ENCODE measurements at places on chromosomes 13 and 19. TPM values are rescaled to one million over a fixed set of nuclear protein-coding genes. Genes with fewer than 3 reads are reported as not detected.

DNA sequence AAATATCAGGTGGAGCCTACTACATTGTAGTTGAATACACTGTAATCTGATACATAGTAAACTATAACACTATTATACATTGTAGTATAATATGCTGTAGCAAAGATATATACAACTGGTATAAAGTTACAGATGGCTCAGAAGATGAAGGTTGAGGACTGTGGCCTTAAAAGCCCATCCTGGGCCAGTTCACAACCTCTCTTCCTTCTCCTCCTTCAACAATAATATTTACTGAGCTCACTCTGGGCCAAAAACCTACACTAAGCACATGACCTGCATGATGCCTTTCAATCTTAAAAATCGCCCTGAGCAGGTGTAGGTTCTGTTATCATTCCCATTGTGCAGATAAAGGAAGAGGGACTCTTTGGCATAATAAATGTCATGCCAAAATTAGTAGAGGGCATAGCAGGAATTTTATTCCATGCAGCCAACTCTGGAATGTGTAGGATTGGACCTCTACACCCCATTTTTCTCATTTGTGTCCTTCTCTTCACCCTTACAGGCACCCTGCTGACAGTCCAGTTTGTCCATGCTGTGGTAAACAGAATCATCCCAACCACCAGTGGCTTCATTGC, 14.6 kb upstream of the SIN3B start:
- H3K4me1 ChIP-seq, result no peaks in the 10 kb centered on the region
- peaks cover 10% of the 10 kb centered on the region for H3K27me3 ChIP-seq
- DNase-seq, result no peak
- no peaks in the 10 kb centered on the region for H3K36me3 ChIP-seq

SPRED3 gene
- 0.84 TPM for total RNA-seq

GRCh38 chr13:32047088-32047487, 15.5 kb downstream of the FRY start:
- no peak overlapping the region for H3K4me3 ChIP-seq
- no peak for DNase-seq
- H3K4me1 ChIP-seq, result peaks cover 8% of the 10 kb centered on the region
- no peaks in the 10 kb centered on the region for H3K36me3 ChIP-seq
- no peak overlapping the region for H3K27ac ChIP-seq

- no peak overlapping the region for H3K27ac ChIP-seq
- H3K36me3 ChIP-seq, result no peaks in the 10 kb centered on the region
- no peaks in the 10 kb centered on the region for H3K4me1 ChIP-seq
- H3K4me3 ChIP-seq, result no peak overlapping the region
- no peaks in the 10 kb centered on the region for H3K27me3 ChIP-seq
Observed at GRCh38 chr13:109297628-109298027, 488.8 kb downstream of the IRS2 start.

GRCh38 chr19:47239610-47240296, 8.8 kb upstream of the BBC3 start:
- peak; percentile 73 for DNase-seq
- peaks cover 30% of the 10 kb centered on the region for H3K4me1 ChIP-seq
- no peaks in the 10 kb centered on the region for H3K36me3 ChIP-seq
- H3K27me3 ChIP-seq, result peaks cover 11% of the 10 kb centered on the region

ADGRE1 gene
- total RNA-seq, result 0.44 TPM

GRCh38 chr19:2306281-2306806, 1.6 kb downstream of the LINGO3 start:
- peaks cover 11% of the 10 kb centered on the region for H3K4me1 ChIP-seq
- H3K27me3 ChIP-seq, result peaks cover 69% of the 10 kb centered on the region
- DNase-seq, result no peak
- H3K36me3 ChIP-seq, result no peaks in the 10 kb centered on the region
- H3K4me3 ChIP-seq, result no peak overlapping the region

DNA sequence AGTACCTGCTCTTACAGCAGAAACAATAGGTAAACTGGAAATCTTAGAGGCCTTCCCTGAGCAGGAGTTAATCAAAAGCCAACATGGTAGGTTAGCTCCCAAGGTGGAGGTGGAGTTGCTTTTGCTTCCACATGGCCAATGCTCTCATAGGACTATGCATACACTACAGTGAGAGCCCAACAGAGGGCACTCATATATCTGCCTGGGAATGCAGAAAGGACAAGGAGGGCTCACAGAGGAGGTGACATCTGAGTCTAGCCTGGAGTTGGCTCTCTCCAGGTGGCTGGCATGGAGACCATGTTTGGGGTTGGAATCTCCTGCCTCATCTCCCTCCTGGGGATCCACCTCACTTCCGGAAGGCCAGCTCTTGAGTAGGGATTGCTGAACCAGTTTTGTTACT, 34.6 kb downstream of the ATP8A2 start:
- no peak overlapping the region for H3K27ac ChIP-seq
- no peaks in the 10 kb centered on the region for H3K4me1 ChIP-seq
- H3K27me3 ChIP-seq, result peaks cover 33% of the 10 kb centered on the region
- H3K36me3 ChIP-seq, result no peaks in the 10 kb centered on the region
- H3K4me3 ChIP-seq, result no peak overlapping the region

MTUS2 gene
- not detected for total RNA-seq

GRCh38 chr19:51686171-51686570, 7.0 kb upstream of the SPACA6 start:
- no peak overlapping the region for H3K27ac ChIP-seq
- peaks cover 3% of the 10 kb centered on the region for H3K36me3 ChIP-seq
- H3K4me1 ChIP-seq, result peaks cover 3% of the 10 kb centered on the region
- no peak overlapping the region for H3K4me3 ChIP-seq
- H3K27me3 ChIP-seq, result peaks cover 22% of the 10 kb centered on the region
- no peak for DNase-seq

VWA8 gene
- total RNA-seq, result 14.9 TPM

HCST gene
- 184 TPM for total RNA-seq
